ENCODE measurements at places on chromosomes 11 and 22.

DNA sequence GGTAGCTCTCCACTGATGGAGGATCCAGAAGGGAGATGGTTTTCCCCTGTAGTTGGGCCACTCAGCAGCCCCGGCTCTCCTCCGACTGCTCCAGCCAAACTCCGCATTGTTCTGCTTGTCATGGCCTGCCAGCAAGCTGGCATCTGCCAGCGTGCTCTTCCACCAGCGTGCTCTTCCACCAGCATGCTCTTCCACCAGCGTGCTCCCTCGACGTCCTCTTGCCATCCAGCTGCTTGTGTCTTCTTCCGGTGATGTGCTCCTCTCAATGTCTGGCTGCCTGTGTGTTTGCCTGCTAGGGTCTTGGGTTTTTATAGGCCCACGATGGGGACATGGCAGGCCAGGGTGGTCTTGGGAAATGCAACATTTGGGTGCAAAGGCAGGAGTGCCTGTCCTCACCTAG is 43.5 kb upstream of the GNAZ start:
- no peak for DNase-seq

- DNase-seq, result peak; percentile 49
These were observed 10.3 kb downstream of the CD81 start for GRCh38 chr11:2387266-2387987.

- DNase-seq, result no peak
These were observed 78.1 kb downstream of the NFAM1 start for GRCh38 chr22:42353883-42354727.

GRCh38 chr22:41576877-41577276 is 12.8 kb downstream of the PMM1 start:
- no peak for DNase-seq

- DNase-seq, result no peak
These were observed 258.9 kb downstream of the SWAP70 start for GRCh38 chr11:9922806-9923205.

- DNase-seq, result no peak
These were observed 44.0 kb downstream of the PIK3C2A start for GRCh38 chr11:17163736-17164135.

GRCh38 chr11:3723014-3723708 is 52.0 kb upstream of the CHRNA10 start:
- peak; percentile 53 for DNase-seq

GRCh38 chr11:73507086-73507485 is 90.8 kb downstream of the FAM168A start:
- DNase-seq, result no peak

GRCh38 chr11:83087035-83087434 is 15.3 kb upstream of the RAB30 start:
- no peak for DNase-seq

DNA sequence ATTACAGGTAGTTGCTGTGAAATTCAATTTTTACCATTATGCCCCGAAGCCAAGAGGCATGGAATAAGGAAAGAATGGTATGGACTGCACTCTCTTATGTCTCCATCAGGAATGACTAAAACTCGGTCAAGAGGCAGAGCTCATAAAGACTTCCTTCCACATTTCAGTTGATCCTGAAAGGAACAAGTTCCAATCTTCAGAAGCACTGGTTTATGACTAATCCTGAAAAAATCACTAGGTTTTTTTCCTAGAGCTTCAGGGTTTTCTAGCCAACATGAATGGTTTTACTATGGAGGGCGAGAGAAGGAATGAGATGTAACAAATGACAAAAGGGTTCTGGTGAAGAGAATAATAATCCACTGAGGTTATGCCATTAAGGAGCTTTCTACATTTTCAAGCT is 832.2 kb downstream of the NTM start:
- no peak for DNase-seq

- no peak for DNase-seq
These were observed 51.6 kb downstream of the CEP164 start for GRCh38 chr11:117378976-117379865.

DNA sequence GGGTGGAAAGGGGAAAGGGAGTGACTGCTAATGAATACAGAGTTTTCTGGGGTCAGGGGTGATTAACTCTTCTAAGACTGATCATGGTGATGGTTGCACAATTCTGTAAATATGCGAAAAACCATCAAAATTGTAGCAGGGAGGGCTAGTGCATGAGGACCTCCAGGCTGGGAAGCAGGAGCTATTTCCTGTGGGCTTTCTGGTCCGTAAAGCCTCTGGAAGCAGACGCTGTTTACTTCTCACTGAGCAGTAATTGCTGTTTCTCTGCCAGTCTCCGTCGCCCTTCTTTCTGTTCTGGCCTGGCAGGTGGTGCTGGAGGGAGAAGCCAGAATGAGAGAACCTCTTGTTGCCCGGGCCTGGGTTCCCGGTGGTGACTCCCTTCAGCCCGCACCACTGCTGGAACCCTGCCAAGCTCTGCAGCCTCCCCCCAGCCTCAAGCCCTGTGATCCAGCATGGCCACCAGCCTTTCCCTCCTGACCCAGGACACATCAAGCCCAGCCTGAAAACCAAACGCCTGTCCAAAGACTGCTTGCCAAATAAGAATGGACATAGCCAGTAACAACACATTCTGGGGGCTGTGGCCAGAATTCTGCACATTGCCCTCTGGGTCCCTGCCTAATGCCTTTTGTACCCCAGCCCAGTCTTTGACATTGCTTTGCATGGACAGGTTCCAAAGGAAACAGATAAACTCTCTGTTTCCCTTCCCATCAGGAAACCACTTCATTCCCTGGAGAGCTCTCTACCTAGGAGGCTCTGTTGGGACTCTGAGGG is 201.0 kb upstream of the NAV2 start:
- DNase-seq, result no peak

GRCh38 chr11:109247071-109247470 is 174.9 kb upstream of the C11orf87 start:
- no peak for DNase-seq

DNA sequence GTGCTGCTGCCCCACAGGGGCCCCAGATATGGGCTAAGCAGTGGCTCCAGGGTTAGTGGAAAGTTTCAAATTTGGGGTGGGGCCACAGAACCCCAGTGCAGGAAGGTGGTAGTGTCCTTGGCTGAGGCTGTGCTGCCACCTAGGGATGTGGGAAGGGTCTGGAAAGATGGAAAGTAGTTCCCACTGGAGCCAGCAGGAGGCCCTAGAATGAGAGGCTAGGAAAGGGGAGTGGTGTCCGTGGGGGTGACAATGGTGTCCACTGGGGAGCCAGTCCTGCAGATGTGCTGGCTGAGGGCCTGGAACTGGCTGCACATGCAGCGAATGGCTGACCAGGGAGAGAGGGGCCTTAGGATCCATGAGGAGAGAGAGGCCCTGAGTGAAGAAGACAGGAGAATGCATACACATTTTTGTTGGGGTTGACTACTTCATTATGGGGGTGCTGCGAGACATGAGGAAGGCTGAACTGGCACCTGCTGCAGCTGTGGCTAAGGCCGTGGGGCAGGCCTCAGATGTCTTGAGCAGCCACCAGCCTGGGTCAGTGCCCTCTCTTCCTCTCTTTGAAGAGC is 21.1 kb downstream of the RFPL3 start:
- peak; percentile 35 for DNase-seq

DNA sequence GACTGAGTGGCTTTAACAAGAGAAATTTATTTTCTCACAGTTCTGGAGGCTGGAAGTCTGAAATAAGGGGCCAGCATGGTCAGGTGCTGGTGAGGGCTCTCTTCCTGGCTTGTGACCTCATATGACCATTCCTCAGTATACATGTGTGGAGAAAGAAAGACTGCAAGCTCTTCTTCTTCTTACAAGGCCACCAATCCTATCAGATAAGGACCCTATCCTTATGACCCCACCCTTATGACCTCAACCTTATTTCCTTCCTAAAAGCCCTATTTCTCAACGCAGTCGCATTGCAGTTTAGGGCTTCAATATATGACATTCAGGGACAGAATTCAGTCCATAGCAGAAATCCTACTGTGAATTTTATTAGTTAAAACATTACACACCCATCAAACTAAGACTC is 124.4 kb upstream of the RAG2 start:
- no peak for DNase-seq

GRCh38 chr22:37776639-37777005 is 31.1 kb upstream of the GCAT start:
- no peak for DNase-seq

DNA sequence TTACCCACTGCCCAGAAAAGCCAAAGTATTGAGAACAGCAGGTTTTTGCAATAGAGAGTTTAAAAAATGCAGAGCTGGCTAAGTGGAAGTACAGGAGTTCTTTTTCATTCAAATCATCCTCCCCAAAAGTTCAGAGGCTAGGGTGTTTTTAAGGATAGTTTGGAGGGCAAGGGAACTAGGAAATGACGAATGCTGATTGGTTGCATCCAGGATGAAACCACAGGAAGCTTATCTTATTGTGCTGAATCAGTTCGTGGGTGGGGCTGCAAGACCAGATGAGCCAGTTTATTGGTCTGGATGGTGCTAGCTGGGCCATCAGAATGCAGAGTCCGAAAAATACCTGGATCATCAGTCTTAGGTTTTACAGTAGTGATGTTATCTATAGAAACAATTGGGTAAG is 1427.1 kb downstream of the LRRC4C start:
- DNase-seq, result no peak
